ENCODE measurements at places on chromosomes 1 and 21.

GRCh38 chr1:67685558-67686266, 711 bp downstream of the GADD45A start:
- DNase-seq = no peak

DNA sequence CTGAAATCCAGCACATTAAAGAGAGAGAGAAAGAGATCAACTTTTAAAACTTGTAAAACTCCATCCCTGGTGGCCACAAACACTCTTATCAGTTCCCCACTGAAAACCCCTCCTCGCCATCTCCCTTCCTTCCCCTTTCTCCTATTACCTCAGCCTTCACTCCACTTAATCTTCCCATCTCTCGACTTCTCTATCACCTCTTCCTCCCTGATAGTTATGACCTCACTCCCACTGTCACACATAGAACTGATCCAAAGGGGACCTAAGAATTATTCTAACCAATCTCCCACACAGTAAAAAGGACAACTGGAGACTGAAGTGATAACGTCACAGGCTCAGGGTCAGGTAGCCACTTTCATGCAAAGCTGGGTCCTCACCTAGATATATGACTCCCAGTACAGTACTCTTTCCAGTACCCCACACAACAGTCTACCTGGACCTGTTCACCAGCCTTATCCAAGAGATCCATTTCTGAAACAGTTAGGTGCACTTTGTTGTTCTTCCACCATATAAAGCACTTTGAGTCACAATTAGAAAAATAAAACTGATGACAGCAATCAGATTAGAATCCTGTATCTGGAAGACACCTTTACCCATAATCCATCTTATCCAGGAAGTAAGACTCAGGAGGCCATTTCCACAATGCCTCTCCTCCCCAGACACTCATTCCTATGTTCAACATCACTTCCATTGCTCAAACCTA, 324.8 kb downstream of the SMYD3 start:
- DNase-seq = no peak

GRCh38 chr1:20701847-20702246, 16.0 kb downstream of the KIF17 start:
- DNase-seq = no peak

- DNase-seq = no peak
Measured at GRCh38 chr1:81004011-81004410, 796.7 kb upstream of the ADGRL2 start.

GRCh38 chr1:94920061-94920460, 6.8 kb downstream of the CNN3 start:
- DNase-seq = no peak

DNA sequence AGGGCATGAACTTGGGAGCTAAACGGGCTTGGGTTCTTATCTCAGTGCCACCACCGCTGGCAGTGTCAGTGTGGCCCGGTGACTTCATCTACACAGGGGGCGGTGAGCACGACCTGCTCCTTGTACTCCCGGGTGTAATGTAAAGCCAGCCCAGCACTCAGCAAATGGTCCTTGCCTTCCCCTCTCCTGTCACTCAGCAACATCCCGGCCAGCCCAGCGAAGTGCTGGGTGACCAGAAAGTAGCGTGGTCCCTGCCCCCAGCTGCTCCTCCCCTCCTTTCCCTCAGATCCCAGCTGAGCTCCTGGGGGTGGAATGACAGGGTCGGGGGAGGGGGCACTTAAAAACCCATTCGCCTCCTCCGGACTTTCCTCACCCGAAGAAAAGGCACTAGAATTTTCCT, 7.2 kb downstream of the KCNN3 start:
- no peak for DNase-seq

DNA sequence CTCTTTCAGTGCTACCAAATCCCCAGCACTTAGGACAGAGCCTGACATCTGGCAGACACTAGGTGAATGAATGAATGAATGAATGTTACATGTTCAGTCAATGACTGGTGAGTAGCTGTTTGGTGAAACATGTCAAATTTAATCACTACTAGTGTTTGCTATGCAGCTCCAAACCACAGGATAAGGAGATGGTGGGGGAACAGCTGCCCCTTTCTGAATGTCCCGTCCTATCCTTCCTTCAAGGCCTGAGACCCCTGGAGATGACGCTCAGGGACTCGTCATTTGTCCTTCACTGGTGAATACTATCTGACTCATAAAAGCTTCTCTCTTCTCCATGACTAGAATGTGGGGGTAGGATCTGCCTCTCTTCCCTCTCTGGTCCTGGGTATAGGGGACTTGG, 175.4 kb downstream of the HIVEP3 start:
- no peak for DNase-seq

GRCh38 chr1:65279070-65279779, 30.1 kb upstream of the DNAJC6 start:
- no peak for DNase-seq

GRCh38 chr1:190474650-190475211, 2.9 kb downstream of the BRINP3 start:
- DNase-seq = no peak

DNA sequence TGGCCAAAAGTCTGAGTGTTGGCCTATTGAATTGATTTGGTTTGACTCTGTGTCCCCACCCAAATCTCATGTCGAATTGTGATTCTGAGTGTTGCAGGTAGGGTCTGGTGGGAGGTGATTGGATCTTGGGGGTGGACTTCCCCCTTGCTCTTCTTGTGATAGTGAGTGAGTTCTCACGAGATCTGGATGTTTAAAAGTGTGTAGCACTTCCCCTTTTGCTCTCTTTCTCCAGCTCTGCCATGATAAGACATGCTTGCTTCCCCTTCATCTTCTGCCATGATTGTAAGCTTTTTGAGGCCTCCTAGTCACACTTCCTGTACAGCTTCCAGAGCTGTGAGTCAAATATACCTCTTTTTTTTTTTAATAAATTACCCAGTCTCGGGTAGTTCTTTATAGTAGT, 297.1 kb upstream of the ZRANB2 start:
- no peak for DNase-seq

- DNase-seq = no peak
Measured at GRCh38 chr1:10835421-10835820, 39.0 kb upstream of the CASZ1 start.

DNA sequence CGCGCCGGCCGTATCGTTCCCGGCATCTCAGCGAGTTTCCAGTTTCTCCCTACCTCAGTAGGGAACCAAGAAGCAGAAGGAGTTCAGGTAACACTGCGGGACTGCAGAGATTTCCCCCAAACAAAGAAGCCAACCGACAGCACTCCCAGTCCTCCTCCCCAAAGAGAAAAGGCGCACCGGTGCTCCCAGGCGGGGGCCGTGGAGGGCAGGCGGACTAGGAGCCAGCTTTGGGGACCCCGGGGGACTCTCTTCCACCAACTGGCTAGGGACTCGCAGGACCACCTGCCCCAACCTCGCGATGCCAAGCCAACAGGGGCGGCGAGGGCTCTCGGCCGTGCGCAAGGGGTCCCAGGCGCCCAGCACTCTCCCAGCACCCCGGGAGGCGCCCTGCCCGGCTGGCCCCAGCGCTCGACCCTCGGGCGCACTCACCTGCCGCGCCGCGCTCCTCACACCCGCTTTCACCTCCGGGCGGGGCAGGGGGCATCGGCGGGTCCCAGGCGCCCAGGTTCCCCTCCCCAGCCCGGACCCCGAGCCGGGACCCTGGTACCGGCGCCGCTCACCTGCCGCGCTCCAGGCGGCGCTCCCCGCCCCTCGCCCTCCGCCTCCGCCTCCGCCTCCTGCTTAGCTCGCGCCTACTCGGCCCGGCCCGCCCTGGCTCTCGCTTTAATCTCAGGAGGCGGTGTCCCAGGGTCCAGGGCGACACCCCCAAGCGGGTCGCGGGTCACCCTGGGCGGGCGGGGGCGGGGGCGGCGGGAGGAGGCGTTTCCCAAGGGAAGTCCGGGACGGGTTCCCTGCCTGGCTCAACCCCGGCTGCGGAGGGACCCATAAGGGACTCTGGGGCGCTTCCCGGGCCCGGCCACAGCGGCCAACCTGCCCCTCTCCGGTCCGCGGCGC, at the start of gene TMPRSS2:
TSS of gene TMPRSS2 (minus strand) at position 638 of the 894 bp plus-strand sequence. CDS start 10,025 bp downstream, outside the sequence.
- peak; percentile 48 for DNase-seq

DNA sequence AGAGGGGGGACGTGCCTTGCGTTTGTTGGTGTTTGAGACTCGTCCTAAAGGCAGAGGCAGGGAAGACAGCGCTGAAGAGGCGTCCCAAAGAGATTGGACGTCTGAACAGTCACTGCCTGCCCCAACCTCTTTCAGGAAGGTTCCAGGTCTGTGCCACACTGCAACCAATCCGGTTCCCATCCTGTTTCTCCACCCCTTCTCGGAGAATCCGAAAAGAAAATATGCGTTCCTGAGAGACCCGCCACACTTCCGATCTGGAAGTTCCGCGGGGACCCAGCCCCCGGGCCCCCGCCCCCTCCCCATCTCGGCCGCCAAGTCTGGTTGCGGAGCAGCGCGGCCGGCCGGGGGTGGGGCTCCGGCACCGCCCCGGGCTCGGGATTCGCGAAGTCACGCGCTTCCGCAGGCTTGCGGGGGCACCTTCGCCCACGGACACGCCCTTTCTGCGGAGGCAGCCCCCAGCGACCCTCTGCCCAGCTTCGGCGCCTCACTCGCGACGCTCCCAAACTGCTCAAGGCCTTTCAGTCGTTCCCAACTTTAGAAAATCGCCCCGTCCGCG, 124.5 kb upstream of the DPYD start:
- peak; percentile 47 for DNase-seq

GRCh38 chr21:37746849-37747248, 169.4 kb downstream of the KCNJ6 start:
- no peak for DNase-seq

DNA sequence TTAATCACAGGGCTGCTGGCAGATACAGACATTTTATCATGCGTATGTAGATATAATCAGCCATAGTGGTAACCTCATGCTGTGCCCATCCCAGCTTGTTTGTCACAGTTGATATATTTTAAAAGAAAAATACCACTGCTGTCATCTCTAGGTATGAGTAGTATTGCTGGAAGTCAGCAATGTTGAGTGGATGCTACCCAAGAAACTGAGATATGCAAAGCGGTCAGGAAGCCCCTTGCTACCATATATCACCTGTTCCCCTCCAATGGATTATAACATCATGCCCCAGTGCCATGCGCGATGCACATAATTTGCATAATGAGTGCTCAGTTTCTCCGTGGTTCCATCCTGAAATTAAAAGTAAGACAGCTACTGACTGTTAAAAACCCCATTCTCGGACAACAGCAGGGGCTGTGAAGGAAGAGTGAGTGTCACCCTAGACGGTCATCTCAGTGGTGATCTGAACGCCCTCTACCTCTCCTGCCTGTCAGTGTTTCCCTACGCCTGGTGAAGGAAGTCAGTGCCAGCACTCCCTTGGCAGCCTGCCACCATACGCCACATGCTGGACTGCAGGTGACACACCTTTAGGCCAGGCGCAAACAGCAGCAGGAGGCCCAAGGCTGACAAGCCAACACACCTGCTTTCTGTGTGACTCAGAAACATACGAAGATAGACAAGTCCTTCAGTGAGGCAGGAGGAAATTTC, 2.7 kb downstream of the IL10RB start:
- DNase-seq = no peak

DNA sequence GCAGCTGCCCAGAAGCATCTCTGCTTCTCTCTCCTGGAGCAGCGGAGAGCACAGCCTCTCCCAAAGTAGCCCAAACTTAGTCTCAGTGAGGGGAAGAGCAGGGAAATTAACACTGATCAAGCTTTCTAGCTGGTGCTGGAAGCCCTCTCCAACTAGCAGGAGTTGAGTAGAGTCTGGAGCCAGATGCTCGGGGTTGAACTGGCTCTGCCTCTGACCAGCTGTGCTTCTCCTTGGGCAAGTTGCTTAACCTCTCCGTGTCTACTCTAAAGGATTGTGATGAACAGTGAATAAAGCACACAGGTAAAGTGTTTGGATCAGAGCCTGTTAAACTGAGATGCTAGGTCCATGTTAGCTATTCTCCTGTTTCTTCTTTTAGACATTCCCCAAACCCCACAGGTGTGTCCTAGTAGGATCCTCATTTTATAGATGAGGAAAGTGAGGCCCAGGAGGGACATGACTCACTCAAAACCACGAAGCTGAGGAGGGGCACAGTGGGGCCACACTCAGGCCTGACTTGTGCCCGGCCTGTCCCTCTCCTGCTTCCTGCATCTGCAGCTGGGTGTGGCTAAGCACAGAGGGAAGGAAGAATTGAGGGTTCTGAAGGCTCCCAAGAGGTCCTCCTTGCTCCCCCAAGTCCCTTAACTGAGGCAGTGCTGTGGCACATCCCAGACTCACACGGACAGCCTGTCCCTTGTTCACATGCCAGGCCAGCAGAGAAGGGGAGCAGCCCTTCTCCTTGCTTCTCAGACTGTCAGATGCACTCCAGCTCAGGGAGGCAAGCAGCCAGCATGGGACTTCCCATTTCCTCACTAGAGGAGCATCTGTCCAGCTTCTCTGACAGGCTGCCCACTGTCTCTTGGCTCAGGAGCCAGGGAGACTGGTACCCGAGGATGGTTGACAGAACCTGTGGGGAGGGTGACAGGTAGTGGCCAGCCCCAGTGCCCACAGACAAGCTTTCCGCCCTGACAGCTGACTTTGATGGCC, 152.0 kb upstream of the IGSF21 start:
- DNase-seq = no peak

GRCh38 chr1:162151900-162152829, 82.7 kb downstream of the NOS1AP start:
- DNase-seq = peak; percentile 42

DNA sequence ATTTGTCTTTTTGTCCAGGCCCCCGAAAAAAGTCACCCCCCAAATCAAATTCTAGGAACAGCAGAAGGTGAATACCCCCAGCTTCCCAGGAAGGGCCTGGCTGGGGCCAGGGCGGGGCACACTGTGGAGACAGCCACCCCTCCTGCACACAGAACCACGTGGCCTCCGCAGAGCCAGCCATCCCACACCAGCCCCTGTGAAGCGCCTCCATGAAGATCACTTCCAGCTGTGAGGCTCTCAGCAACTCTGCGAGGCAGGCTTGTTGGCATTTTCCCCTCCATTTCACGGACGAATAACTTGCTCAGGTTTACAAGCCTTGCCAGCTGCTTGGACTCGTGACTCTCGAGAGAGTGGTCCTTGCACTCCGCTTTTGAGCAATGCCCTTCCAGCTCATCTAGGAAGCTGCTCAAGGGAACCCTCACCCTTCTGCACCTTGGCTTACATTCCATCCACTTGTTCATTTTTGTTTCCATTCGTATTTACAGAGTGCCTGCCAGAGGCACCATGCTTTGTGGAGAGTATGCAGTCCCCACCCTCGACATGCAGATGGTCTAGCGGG, 48.2 kb downstream of the SYT6 start:
- no peak for DNase-seq

DNA sequence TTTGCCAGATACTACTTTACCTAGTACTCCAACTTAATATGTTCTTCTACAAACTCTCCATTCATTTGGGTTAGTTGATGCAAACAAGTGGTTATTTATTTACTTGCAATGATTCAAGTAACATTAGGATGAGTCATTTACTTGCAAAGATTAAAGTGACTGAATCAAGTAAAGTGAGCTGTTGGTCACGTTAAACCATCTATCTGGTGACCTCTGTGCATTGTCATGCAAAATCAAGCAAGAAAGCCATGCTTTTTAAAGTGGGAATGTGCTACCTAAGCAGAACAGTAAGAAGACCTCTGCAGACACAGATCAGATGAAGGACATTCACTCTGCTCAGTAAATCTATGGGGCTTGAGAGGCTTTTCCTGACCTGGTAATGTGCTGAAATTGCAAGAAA, 254.7 kb downstream of the LRRIQ3 start:
- no peak for DNase-seq

- no peak for DNase-seq
Measured at GRCh38 chr1:227038401-227038800, 98.3 kb downstream of the COQ8A start.

GRCh38 chr1:30929944-30930525, 21.5 kb upstream of the SDC3 start:
- no peak for DNase-seq
